ENCODE measurements at places on chromosomes 5 and 9. TPM values are rescaled to one million over a fixed set of nuclear protein-coding genes. Genes with fewer than 3 reads are reported as not detected.

Gene P4HA2
- total RNA-seq = 0.31 TPM

Gene LRRC70
- total RNA-seq = 8.6 TPM

Gene PLAC8L1
- not detected for total RNA-seq

Gene EDIL3
- total RNA-seq = 0.10 TPM

Gene SOWAHA
- total RNA-seq = not detected

Gene CRB2
- not detected for total RNA-seq
